Activated T-helper 1 cell treated with Interleukin-2 at 50 U/mL for 16 hours (primary cell): ENCODE measurements at places on chromosomes 13 and 19.

DNA sequence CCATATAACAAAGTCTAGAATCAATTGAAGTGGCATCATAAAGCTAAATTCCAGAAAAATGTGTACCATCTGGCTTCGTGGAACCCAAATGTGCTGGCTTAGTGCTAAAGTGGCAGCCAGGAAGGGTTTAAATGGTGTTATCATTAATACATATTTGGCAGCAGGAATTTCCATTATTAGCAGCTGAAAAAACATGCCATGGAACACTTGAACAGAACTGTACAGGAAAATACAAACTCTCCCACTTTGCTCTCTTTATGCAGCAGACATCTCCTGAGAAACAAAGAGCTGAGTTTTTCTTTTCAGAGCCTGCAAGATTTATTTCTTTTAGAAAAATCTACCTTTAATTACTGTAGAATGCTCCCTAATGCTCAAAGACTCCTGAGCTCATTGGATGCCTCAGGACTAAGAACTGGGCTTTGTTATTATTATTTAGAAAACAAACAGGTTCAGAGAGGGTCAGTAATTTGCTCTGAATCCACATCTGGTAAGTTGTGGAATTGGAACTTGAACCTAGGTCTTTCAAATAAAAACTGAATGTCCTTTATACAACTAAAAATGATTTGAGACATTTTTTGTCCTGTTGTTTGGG, 179.0 kb downstream of the LACC1 start:
- no peak for DNase-seq

GRCh38 chr19:55216461-55217198, 7.3 kb upstream of the PTPRH start:
- peak; percentile 15 for DNase-seq

- DNase-seq: no peak
These were observed 39.4 kb upstream of the DACH1 start for GRCh38 chr13:71906448-71906847.

DNA sequence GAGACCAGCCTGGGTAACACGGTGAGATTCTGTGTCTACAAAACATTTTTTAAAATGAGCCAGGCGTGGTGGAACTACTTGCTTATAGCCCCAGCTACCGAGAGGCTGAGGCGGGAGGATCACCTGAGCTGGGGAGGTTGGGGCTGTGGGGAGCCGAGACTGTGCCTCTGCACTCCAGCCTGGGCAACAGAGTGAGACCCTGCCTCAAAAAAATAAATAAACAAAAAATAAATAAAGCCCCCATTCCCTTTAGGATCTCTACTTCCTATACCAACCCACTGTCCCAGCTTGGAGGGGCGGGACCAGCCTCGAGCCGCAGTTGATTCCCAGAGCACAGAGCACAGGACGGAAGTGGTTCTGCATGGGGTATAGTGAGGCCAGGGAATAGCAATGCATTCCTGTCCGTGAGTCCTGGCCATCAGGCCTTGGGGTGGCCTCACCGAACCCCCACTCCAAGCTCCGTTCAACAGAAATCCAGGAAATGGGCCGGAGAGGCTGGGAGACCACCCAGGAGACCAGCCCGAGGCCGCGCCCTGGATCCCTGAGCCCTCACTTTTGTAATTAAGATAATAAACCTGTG, 4.9 kb upstream of the PTBP1 start:
- no peak for DNase-seq

GRCh38 chr19:31361728-31362127, 12.5 kb upstream of the TSHZ3 start:
- DNase-seq: no peak

DNA sequence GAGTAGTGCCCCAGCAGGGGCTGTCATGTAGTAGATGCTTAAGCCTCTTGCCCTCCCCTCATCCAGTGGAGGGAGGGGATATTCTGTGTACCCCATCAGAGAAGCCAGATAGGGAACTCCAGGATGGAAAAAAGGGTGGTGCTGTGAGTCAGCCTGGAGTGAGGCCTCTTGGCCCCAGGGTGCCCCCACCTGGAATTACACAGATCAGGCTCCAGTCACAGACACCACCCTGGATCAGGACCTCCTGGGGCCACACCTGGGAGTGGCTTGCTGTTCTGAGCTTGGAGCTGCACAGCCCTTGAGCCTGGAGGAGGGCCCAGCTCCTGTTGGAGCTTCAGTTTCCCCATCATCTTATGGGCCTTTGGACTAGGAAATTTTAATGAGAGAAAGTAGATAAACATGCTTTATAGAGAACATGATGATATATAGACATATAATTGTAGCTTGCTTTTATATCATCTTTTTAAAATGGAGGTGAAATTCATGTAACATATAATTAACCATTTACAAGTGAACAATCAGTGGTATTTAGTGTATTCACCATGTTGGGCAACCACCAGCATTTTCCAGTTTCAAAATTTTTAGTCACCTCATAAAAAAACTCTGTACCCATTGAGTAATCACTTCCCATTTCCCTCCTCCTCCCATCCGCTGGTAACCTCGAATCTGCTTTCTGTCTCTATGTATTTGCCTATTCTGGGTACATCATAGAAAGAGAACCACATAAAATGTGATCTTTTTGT, 24.6 kb downstream of the CYP4F22 start:
- no peak for DNase-seq

DNA sequence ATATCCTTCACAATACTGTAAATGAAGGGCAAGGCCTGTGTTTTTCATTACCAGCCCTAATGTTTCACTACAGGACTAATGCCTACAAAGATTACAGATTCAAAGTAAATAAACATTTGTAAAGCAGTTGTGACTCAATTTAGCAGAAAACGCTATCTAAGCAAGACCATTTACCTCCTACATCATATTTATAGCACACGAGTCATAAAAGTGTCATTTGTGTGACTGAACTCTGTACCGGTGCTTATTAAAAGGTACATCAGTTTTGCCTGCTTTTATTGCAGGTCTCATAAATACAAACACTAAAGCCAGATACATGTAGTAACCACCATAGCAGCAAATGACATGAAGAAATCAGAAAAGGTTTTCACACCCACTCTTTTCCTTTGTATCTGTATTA, 61.5 kb upstream of the SLC15A1 start:
- DNase-seq: no peak
